Stimulated activated naive CD4-positive, alpha-beta T cell (primary cell): ENCODE measurements at places on chromosomes 13 and 19.

DNA sequence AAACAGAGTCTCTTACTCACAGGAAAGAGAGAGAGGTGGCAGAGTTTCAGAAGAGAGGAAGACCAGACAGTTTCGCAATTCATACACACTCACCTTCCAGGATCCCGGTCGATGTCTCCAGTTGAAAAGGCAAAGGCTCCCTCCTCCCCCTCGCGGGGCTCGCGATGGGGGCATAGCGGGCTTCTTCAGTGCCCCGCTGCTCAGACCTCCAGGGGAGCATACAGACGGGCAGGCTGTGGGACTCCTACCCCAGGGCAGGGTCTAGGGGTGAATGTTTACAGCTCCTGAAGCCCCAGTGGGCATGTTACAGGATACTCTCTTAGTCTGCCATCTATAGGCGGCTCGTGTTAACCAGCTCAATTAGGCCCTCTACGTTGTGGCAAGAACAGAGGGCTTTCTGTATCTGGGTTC is 139.2 kb downstream of the SLITRK5 start:
- DNase-seq = no peak

DNA sequence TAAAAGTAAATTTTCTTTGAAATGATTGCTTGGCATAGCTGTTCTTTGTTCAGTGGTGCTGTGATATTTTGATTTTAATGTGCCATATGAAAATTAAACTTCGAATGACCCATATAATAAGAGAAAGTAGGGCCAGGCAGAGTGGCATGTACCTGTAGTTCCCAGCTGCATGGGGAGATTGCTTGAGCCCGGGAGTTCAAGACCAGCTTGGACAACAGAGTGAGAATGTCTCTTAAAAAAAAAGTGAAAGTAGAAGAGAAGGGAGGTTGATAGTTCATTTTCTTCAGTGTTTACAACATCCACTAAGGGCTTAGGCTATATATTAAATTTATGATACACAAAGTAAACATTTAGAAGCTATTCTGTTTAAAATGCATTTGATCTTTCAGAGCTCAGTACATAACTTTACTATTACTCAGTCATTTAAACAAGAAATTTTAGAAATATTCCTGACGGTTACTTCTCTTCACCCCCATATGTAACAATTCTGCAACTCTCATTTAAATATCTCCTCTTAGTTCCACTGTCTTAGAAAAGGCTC is 17.2 kb upstream of the RFC3 start:
- no peak for DNase-seq

- no peak for DNase-seq
Observed at GRCh38 chr13:18212873-18213272, 968.8 kb downstream of the TUBA3C start.

- no peak for DNase-seq
Observed at GRCh38 chr19:2097203-2097885, 629 bp downstream of the IZUMO4 start.

DNA sequence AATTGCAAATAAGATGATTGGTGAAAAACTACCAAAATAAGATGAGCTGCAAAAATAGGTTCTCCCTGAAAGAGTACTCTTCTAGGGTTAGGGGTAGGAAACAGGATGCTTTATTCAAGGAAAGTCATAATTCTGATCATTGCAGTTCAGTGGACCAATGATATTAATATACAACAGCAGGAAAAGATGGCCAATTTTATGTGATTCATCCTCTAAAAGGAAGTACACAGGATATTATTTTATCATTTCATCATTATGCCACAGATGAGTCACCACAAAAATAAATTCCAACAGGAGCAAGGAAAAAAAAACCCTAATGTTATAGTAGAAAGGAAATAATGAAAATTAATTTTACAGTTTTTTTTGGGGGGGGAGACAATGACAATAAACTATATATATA is 205.0 kb downstream of the NALCN start:
- DNase-seq = no peak

DNA sequence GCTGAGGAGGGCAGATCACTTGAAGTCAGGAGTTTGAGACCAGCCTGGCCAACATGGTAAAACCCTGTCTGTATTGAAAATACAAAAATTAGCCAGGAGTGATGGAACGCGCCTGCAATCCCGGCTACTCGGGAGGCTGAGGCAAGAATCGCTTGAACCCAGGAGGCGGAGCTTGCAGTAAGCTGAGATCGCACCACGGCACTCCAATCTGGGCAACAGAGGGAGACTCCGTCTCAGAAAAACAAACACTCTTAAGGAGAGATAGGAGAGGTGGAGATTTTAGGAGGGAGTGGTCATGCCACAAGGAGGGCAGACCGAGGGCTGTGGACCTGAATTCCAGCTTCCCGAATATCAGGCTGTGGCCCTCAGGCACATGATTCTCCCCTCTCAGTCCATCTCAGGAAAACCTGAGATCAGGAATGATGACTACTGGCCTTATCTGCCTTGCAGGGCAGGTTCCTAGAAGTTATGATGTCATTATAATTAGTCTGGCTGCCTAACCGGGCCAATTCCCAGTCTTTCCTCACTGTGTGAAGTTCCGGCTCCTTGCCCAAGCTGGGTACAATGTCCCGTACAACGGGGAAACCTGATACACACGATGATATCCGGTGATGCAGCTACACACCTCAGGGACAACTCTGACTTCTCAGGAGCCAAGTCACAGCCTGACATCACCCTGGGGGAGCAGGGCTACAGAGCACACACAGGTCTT is 2.5 kb downstream of the SLC35E1 start:
- DNase-seq = no peak

GRCh38 chr13:25688536-25688935 is 316.8 kb downstream of the ATP8A2 start:
- DNase-seq = no peak

DNA sequence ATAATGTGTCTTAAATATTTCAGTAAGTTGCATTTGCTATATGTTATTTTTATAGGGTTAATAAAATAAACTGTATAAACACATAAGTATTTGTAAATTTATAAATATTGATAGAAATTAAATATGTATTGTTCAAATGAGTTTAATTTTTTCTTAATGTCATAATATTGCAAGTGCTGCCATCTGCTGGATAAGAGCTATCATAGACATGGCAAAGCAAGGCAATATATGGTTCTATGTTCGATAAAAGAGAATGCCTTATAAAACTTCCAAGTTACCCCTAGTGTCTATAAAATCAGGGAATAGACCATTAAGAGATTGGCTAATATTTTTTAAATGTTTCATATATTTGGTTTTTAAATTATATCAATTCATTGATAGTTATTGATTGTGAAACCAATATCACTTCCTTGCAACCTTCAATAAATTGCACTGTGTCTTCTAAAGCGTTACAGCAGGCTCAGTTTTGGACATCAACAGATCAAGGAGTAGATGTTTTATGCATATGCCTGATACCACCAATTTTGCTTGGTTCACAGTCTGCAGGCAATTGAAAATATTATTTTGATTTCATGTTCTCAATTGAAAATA is 29.0 kb upstream of the SLITRK6 start:
- no peak for DNase-seq

GRCh38 chr13:80841414-80841813 is 500.5 kb upstream of the SPRY2 start:
- no peak for DNase-seq

GRCh38 chr13:45101327-45102018 is 18.8 kb upstream of the GTF2F2 start:
- no peak for DNase-seq

DNA sequence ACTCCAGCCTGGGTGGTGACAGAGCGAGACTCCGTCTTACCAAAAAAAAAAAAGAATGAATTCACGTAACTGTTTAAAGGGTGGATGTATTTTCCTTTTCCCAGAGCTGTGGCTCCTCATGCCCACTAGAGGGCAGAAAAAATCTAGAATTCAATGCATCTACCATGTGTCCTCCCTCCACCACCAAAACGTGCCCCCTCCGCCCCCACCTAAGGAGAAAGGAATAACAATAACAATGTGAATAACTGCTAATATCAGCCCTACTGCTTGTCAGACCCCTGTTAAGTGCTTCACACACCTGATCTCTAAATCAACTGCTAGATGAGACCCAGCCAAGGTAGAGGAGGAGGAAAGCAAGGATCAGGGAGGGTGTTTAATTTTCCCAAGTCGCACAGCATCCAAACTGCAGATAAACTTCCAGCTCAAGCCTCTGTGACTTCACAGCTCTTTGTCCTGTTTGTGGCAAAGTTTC is 20.2 kb upstream of the PNMA8B start:
- no peak for DNase-seq

DNA sequence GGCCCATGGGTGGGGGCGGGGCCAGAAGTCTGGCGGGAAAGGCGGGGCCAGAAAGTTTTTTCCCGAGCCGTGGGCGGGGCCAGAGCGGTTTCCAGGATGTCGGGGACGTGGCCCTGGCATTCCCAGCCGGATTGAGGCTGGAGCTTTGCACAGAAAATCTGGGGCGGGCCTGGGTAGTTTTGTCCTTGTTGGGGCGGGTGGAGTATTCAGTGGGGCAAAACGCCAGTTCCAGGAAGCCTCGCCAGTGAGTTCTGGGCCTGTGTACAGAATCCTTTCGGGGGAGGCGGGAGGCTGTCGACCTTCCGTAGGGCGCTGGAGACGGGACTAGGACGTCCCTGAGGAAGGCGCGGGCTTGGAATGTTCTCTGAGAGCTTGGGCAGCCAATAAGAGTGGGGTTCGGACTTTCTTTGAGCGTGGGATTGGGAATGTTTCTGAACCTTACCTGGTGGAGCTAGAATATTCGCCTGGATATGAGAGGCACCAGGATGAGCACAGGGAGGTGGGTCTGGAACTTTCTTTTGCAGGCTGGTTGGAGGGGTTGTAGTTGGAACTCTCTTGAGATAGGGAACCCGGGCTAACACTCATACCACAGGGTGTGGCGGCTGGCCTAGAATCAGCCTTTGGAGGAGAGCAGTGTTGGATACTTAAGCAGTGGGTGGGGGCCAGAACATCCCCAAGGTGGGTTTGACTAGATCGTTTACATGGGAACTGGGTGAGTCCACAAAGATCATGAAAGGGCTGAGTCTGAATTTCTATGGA is 1.3 kb downstream of the CCDC9 start:
- no peak for DNase-seq

DNA sequence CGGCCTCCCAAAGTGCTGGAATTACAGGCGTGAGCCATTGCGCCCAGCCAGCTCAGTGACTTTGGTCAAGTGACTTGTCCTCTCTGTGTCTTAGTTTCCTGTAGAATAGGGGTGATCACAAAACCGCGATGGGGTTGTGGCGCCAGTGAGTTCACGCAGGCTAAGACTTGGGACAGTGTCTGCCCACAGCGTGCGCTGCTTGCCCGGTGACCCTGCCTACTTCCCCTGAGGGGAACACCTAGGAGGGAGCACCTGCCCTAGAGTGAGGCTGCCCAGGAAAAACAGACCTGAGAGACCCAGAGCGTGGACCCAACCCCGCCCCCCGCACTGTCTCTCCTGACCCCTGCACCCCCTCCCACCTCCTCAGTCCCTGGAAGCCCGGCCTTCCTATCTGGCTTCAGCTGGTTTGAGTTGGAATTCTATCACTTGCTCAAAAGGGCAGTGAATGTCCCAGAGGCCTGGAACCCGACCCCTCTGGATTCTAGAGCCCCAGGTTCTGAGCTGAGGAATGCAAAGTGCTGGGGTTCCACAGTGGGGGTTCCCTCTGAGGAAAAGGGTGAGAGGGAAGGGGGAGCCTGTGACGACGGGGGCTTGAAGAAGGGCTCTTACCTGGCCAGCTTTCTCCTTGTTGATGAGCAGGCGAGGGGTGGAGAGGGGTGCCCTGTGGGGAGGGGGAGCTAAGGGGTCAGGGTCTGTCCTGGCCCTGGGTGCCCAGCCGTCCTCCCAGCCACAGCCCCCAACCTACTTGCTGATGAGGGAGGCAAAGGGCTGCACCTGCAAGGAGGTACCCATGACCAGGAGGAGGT is 2.2 kb upstream of the RINL start:
- DNase-seq = no peak

DNA sequence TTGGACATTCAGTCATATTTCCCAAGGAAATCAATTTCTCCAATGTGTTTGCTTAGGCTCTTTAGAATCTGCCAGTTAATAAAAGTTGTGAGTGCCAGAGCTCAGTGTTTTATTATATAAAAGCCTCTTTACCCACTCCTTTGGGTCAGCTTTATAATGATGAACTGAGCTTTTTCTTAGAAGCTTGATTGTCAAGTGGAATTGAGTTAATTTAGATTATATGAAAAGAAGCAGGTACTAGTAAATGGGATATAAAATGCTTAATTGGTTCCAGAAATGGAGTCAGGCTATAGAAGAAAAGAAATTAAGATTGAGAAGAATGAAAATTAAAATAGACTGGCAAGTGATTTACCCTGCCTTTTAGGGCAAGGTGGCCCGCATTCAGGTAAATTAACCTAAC is 363.2 kb downstream of the SLITRK6 start:
- no peak for DNase-seq

GRCh38 chr13:77095288-77095687 is 68.3 kb upstream of the FBXL3 start:
- DNase-seq = no peak

DNA sequence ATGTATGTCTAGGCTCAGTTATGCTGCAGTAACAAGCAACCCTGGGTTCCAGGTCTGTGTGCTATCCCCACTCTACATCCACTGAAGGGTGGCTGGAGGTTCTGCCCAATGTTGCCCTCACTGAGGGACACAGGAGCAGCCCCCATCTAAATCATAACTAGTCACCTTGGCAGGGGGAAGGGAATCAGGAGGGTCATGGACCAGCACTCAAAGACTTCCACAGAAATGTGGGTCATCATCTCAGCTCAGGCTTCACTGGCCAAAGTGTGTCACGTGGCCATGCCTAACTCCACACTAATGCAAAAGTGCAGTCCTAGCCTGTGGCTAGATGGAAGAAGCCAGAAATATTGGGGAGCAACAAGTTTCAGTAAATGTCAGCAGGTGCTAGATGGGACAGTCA is 137.3 kb upstream of the ZNF507 start:
- DNase-seq = no peak

- DNase-seq = no peak
Observed at GRCh38 chr13:27822258-27822872, 30.1 kb downstream of the GSX1 start.

DNA sequence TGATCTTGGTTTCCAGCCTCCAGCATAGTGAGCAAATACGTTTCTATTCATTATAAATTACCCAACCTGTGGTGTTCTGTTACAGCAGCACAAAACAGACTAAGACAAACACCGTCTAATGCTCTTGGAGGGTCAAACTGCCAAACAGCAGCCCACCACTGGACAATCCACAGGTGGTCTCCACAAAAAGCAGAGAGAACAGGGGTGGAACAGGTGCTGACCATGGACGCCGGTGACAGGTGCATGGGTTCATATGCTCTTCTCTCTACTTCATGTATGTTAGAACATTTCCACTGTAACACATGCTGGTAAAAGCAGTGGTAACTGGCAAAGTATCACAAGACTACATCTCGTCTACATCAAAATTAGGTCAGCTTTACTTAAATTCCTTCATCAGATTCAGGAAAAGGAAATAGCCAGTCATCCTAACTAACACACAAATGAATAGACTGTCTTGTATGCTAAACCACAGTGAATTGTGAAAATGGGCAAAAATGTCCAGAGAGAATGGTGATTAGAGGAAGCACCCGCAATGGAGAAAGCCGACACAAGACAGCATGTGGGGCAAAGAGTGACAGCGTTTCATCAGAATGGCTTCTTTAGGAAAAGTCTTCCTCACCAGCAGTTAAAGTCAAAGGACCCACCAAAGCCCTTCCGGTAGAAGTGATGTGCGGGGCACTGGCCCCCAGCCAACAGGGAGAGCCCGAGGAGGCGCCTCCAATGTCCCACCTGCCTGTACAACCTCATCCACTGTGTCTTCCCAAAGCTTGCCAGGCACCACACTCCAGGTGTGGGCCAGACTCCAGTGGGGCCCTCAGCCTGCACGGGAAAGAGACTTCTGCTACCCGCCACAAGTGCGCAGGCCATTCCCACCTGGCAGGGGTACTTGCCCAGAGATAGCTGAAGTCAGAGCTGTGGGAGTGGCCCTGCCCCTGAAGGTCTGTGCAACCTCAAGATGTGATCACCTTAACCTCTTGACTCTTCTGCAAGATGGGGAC is 6.5 kb downstream of the CARS2 start:
- no peak for DNase-seq
